Stimulated activated CD4-positive, alpha-beta T cell treated with anti-CD3 and anti-CD28 coated beads, Interleukin-4, amount 100 ng/mL, for 48 hours (primary cell): ENCODE measurements at places on chromosomes 3 and 15.

- peak; percentile 56 for DNase-seq
These were observed 17.2 kb upstream of the ANKDD1A start for GRCh38 chr15:64894395-64895056.

DNA sequence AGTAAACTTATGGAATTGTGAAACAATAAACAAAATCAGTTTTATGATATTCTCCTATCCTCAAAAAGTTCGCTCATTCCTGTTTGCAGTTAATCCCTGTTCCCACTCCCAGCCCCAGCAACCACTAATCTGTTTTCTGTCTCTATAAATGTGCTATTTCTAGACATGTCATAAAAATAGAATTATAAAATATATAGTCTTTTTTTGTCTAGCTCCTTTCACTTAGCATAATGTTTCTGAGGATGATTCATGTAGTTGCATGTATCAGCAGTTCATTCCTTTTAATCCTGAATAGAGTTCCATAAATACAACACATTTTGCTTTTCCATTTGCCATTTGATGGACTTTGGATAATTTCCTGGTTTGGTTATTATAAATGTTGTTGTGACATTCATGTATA is 140.0 kb downstream of the KCNAB1 start:
- no peak for DNase-seq

DNA sequence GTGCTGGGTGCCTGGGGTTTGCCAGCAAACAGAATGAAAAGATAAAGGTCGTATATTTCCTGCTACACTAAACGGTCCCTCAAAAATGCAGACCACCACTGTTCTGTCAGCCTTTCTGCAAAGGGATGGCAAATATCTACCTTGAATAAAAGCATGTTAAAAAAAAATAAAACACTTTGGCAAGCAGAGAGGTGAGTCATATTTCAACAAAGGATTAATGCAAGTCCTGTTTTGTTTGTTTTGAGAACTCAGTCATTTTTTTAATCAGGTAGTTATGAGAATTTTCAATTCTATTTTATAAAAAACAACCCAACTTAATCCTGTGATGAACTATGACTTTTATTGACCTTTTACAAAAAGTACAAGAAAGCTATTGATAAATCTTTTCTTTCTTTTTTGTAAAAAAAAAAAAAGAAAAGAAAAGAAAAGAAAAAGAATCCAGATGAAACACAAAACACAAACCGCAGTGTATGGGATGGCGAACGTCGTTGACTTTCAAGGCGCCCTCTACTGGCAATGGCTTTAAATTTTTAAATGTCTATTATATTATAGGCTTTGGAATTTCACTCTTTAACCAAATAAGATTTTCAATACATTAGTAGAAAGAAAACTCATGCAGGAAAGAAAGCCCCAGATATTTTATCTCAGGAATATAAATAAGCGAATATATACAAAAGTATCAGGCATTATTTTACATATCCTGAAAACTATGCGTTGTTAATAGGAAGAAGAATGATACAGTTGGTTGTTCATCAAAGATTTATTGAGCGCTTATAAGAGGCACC is 87.8 kb downstream of the NCEH1 start:
- DNase-seq = peak; percentile 28

DNA sequence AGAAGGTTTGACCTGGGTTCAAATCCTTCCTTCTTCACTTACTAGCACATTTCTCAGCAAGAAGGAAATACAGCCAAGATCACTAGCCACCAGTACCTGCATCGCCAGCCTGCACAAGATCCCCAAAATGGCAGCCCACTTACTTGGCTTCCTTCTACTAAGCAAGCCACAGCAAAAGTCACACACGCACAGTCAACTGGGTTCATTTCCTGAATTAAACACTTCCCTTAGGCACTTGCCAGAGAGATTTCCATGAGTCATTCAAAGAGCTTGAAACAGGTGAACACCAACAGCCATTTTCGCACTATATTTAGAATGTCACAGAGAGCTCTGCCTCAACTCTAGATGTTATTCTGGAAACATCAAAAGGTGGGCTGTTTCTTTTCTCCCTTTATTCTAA is 42.6 kb downstream of the MGLL start:
- no peak for DNase-seq

- no peak for DNase-seq
These were observed 160.0 kb upstream of the TLE3 start for GRCh38 chr15:70257573-70258248.

DNA sequence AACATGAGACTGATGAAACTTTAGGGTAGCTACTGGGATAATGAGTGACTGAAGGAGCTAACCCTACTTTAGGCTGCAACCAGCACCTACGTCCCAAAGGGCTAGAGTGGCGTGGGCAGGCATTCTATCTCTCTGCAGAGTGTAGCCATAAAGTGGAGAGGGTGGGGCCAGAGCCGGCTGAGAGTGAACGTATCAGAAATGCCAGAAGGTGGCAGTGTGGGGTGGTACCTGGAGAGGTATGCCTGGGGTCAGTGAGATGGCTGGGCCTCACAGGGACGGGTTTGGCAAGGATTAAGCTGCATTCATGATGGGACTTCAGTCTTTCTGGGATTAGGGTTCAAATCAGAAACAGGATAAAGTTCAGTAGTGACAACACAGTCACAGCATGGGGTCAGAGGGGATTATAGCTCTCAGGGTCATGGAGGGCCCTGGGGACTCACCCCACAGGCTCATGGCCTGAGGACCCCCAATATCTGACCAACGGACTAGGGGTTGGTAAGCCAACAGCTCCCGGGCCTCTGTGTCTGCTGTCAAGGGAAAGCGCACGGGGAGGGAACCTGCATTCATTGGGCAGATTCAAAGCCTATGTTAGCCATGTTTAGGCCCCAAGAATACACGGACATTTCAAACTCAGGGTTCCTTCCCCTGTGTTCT is 86.5 kb upstream of the FOXB1 start:
- peak; percentile 69 for DNase-seq

DNA sequence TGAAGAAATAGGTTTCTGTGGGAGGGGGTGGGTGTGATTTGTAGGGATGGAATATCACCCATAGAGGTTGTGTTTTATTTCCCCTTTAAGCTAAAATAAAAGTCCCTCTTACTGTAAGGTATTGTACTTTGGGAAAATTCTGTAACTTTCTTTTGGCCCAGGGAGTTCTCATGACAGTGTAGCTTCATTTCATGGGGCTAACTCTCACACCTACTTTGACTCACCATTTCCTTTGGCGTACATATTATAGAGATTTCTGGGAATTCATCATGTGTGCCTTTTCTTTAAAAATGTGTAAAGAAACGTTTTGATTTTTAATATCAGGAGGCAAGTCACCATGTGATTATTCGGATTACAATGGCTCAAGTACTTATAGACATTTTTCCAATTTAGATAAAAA is 477.7 kb upstream of the CFAP20DC start:
- no peak for DNase-seq

GRCh38 chr15:95324656-95325055 is 1005.8 kb upstream of the NR2F2 start:
- no peak for DNase-seq

- DNase-seq = no peak
These were observed 209.5 kb upstream of the SUCLG2 start for GRCh38 chr3:67863869-67864268.

GRCh38 chr3:51963951-51964451 is 3.3 kb downstream of the PCBP4 start:
- DNase-seq = no peak

DNA sequence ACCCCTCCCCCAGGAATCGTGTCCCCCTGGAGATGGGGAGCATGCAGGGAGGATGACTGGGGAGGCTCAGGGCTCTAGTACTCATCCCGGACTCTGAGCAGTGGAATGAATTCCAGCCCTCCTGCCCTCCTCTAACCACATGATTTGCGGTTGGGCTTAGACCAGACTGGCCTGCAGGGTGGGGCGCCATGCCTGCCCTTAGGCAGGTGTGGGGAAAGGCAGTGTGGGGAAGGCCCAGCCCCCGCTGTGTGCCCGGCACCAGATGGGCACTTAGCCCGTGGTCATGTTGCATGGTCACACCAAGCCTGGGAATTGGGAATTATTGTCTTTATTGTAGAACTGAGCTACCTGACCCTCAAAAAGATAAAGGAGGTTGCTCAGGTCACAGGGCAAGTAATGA is 283.8 kb downstream of the TLE3 start:
- DNase-seq = no peak

DNA sequence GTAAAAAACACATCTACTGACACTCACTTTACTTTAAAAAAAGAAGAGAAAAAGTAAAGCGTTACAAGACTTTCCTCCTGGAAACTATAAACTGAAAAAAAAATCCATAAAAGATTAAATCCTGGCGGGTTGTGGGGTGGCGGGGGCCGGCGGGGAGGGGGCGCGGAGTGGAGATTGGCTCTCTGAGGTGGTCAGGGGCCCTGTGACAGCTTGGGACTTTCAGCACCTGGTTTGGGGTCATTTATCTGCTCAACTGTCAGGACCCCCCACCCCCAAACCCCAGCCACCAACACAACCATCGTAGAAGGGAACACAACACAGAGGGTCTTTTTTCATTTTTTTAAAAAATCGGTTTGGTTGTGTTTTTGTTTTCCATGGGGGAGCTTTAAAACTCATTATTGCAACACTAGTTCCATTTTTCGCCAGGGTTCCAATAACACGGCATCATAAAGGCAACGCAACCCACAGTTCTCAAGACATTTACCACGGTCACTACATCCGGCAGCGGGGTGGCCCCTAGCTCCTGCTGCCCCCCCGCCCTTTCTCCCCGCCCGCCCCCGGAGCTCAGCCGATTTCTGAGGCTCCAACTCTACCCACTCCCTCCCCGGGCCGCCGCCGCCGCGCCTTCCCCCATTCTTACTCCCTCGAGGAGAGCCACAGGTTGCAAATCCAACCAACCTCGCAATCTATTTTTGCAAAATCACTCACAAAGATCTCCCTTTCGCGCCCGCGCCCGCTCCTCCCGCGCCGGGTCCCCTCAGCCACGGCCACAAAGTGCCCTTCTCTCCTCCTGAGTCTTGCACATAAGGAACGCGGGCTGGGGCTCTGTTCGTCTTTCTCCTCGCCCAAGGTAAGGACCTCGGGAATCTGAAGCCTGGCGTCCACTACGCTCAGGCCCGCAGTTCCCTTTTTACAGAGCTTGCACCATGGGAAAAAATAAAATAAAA is 1.8 kb downstream of the BCL6 start:
- peak; percentile 57 for DNase-seq

DNA sequence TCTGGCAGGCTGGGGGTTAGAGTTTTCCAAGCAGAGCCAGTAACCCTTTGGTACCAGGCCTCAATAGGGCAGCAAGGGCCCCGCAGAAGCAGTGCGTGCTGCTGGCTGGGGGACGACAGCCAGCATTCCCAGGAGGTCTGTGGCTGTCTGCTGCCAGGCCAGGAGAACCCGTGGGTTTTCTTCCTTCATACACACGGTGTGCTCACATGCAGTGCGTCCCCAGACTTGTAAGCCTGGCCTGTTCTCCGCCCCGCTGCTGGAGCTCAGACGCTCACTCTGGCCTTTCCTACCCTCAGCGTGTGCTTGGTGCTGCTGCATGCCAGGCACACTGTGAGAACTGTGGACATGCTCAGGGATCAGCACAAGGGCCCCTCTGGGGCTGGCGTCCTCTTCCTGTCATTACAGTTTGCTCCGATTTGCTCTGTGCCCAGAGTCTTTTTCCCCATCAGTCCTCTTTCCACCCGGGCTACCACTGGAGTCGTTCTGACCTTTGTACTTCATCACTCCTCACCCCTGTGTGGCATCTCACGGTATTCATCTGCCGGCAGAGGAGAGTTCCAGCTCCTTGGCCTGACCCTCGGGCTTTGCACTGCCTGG is 149.5 kb downstream of the DNAJB8 start:
- no peak for DNase-seq

DNA sequence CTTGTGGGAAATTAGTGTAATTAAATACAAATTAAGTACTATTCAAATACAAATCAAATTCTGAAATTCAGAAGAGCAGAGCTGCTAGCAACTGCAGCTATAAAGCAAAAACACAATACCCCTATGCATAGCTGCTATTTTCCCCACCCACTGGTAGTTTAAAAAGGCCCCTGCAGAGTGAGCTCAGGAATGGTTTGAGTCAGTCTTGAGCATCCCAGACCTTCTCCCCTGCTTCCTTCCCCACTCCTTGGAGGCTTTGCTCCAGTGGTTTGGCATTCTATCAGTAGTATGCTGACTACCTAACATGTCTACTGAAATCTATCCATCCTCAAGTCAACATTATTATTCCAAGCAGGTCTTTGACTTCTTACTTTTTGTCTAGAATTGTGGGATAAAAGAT is 53.0 kb downstream of the EFHB start:
- no peak for DNase-seq

- DNase-seq = no peak
These were observed 36.8 kb downstream of the ATP1B3 start for GRCh38 chr3:141913150-141913811.

GRCh38 chr3:112777811-112778210 is 68.9 kb downstream of the CD200R1L start:
- no peak for DNase-seq

GRCh38 chr15:61169275-61169903 is 59.7 kb downstream of the RORA start:
- DNase-seq = no peak

DNA sequence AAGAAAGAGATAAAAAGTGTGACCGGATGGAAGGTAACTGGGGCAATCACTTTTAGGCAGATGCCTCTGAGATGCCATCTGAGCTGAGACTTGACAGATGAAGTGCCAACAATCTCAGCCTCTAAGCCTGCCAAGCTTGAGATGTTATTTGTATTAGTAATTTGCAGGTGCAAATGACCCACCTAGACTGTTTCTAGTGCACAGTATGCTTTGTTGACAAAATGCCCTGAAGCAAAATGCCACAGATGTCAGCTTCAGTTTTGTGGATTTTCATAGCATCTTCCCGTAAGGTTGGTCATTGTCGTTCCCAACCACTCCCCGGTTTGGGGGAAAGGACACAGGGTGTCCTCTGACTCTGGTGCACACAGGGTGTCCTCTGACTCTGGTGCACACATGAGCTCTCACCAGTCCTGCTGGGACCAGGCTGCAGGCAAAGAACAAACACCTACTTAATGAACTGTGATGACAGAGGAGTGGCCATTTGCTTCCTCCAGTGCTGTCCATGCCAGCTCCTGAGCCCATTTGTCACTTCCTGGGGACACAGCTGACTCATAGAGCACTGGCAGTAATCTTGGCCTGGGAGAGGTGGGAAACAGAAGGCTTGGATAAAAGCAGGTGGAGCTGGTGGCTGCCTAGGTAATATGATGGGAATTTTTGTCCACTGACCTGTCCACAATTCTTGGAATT is 16.7 kb upstream of the PPP1R2 start:
- no peak for DNase-seq

DNA sequence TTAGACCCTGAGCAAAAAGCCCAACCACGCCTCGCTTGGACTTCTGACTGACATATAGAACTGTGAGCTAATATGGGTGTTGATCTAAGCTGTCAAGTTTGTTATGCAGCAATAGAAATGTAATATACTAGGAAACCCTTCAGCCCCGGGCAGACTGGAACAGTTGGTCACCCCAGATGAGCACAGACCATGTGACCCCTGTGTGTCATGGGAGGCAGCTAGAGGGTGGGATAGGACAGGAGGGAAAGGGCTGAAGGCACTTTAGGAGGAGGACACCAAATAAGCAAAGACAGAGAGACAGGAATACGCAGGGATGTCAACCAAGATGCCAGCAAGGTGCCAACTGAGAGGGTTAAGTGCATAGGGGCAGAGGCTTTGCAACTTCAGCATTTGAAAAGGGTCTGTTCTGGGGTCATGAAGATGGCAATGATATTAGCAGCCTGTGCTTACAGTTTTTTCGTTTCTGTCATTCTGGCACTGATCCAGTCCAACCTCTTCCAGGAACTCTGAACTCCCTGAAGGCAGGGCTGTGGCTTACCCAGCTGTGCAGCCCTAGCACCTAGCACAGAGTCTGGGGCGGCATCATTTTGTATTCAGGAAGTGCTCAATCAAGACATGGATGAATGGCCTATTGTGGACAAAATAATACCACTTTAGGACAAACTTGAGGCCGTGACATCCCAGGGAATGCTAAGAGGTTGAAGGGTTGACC is 51.4 kb downstream of the HES1 start:
- DNase-seq = no peak

- no peak for DNase-seq
These were observed 365 bp upstream of the PDCD6IP start for GRCh38 chr3:33798113-33798417.
